BJ (cell line): ENCODE measurements at places on chromosomes 11 and 22.

- no peak for DNase-seq
Observed at GRCh38 chr11:19642185-19643158, 70.2 kb upstream of the NAV2 start.

DNA sequence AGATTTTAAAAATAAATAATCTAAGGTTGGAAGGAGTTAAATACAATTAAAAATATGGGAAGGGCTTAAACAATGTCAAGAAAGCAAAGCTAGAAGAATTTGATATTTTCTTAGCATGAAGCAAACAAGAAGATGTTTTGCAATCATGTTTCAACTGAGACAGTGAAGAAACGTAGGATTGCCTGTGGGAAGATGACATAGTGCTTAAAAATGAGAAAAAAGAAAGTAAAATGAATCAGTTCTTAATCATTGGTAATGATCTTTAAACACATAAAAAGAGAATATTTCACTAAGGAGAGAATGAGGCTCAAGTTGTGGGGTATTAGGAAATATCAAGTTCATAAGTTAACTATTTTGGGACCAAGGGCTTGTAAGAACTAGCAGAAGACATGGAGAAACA lies 855.0 kb downstream of the METTL15 start:
- DNase-seq = peak; percentile 78

- no peak for DNase-seq
Observed at GRCh38 chr11:44032299-44033085, 15.3 kb upstream of the ACCSL start.

DNA sequence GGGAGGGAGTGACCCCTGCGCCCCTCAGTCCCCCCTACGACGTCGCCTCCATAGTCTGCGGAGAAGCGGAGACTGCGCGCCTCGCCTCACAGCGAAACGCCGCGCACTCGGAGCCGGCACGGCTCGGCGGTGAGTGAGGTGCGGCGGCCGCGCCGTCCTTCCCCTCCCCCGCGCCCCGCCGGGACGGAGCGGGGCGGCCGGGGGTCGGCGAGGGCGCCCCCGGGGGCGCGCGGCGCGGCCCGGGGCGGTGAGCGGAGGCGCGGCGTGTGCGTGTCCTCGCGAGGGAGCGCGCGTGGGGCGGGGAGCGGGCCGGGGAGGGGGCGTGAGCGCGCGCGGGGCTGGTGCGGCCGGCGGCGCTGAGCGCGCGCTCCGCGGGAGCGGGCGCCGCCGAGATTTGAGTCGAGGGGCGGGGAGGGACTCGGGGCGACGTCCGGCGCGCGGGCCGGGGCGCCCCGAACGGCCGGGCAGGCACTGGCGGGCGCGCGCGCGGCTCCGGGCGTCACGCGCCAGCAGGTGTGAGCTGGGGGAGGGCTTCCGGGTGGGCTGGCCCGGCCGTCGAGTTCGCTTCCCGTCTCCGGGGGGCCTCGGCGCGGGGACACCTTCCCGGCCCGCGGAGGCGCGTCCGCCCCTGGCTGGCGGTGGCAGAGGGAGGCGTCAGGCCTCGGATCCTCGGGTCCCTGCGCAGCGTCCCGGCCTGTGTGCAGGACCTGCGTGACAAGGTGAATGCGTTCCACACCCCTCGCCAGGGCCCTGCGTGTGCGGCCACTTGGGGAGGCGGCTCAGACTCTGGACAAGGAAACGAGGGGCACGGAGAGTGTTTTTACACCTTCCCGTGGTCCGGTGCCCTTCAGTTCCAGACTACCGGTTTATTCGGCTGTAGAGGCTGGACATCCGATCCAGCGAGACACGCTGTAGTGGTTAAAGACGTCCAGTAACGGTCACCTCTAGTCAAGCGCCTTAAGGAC lies 50.4 kb downstream of the FAM83F start:
- no peak for DNase-seq

GRCh38 chr11:104713401-104713800 lies 184.9 kb downstream of the CASP12 start:
- DNase-seq = no peak

DNA sequence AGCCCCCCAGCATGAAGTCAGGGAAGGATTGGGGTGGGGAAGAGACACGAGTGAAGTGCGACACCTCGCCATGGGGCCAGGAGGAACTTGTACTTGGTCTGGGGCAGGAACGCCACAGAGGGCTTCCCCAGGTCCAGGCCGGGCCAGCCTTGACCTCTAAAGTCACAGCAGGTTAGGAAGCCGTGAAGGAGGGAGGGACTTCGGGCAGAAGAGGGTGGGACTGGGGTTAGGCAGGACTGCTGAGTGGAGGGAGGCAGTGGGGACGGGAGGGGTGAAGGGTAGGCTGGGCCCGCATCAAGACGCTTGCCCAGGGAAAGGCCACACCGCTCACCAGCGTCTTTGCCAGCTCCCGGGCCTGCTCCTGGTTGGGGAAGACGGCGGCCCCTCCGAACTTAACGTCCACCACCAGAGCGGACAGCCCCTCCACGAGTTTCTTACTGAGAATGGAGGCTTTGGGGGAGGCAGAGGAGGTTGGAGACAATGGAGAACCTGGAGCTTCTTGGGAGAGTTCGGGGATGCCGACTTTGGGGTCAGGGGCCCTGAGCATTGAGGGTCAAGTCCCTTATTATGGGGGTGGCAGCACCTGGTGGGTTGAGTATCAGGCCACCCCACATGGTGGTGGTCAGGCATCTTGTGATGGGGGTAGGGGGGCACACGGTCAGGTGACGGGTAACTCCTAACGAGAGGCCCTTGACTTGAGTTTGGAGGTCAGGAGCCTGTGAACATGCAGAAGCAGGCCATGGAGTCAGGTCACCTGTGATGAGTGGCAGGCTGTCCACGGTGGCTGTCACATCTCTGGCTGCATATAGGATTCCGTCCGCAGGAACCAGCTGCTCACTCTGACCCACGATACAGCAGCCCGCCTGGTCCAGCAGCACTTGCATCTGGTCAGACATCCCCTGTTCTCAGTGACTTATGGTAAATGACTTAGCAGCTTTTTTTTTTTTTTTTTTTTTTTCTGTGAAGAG lies 1.7 kb upstream of the SCO2 start:
- DNase-seq = no peak

- DNase-seq = no peak
Observed at GRCh38 chr11:57172031-57172430, 9.7 kb upstream of the LRRC55 start.

DNA sequence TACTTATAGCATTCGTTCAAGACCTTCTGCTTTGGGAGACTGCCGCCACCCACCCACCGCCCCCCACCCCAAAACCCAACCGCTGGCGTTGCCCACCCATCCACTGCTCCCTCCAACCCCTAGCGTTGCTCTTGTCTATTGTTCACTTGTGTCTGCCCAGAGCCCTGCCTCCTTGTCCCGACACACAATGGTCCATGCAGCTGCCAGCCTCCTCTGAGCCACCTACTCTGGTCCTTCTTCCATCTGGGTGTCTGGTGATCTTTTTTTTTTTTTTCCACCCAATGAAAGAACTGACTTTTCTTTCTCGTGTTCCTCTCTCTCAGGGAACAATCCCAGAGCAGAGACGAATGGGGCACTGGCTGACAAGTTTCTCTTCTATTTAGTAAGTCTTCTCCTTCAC lies 256.0 kb upstream of the SESN3 start:
- no peak for DNase-seq
